ENCODE measurements at places on chromosomes 5 and 9. TPM values are rescaled to one million over a fixed set of nuclear protein-coding genes. Genes with fewer than 3 reads are reported as not detected.

MEGF10 gene
- polyA plus RNA-seq = not detected

IFNA13 gene
- polyA plus RNA-seq = not detected

TAF11L10 gene
- polyA plus RNA-seq = not detected

ORM2 gene
- not detected for polyA plus RNA-seq

BAAT gene
- not detected for polyA plus RNA-seq

RXFP3 gene
- not detected for polyA plus RNA-seq

GABRB2 gene
- not detected for polyA plus RNA-seq

NPDC1 gene
- 2.0 TPM for polyA plus RNA-seq

FAM153A gene
- polyA plus RNA-seq = not detected

FOXD4L6 gene
- not detected for polyA plus RNA-seq

LHFPL2 gene
- polyA plus RNA-seq = 9.1 TPM

DHFR gene
- polyA plus RNA-seq = 4.2 TPM

RRAGA gene
- polyA plus RNA-seq = 80.1 TPM

ANKH gene
- 18.4 TPM for polyA plus RNA-seq

TAS2R1 gene
- polyA plus RNA-seq = not detected

DNAH5 gene
- not detected for polyA plus RNA-seq

NIM1K gene
- not detected for polyA plus RNA-seq

PCDHB8 gene
- polyA plus RNA-seq = not detected

ANKRD34B gene
- polyA plus RNA-seq = not detected

LRRC70 gene
- not detected for polyA plus RNA-seq

KCNV2 gene
- polyA plus RNA-seq = not detected

GMCL2 gene
- polyA plus RNA-seq = not detected

CDK7 gene
- polyA plus RNA-seq = 23.9 TPM

NDFIP1 gene
- 21.6 TPM for polyA plus RNA-seq

OR1J2 gene
- polyA plus RNA-seq = not detected

SPEF2 gene
- not detected for polyA plus RNA-seq

GZMA gene
- 19.5 TPM for polyA plus RNA-seq

CDX1 gene
- polyA plus RNA-seq = not detected

RFK gene
- polyA plus RNA-seq = 18.6 TPM

SHB gene
- not detected for polyA plus RNA-seq

GHR gene
- not detected for polyA plus RNA-seq

DPYSL3 gene
- not detected for polyA plus RNA-seq

C9orf50 gene
- not detected for polyA plus RNA-seq

TMEM171 gene
- polyA plus RNA-seq = not detected

ZNF300 gene
- polyA plus RNA-seq = 1.0 TPM

KLF4 gene
- 0.13 TPM for polyA plus RNA-seq

CCDC183 gene
- polyA plus RNA-seq = 0.78 TPM

PALM2AKAP2 gene
- polyA plus RNA-seq = 0.18 TPM

IL3 gene
- not detected for polyA plus RNA-seq
